ENCODE measurements at places on chromosomes 2 and 18.

DNA sequence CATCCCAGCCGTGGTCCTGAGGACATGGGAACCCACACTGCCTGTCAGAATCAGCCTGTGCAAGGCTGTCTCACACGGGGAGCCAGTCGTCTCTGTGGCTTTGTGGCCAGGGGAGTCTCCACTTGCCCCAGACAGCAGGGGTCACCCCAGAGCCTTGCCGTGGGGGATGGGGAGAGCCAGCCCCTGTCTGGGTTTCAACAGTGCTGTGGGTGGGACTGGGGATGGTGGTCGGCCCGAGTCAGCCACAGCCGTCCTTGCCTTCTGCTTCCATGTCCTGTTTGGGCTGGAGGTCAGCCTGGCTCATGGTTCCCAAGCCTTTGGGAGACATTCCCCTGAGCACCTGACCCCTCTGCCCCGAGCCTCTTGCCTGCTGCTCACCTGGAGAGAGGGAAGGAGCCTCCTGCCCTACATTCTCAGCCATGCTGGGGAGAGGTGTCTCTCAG, 19.6 kb downstream of the GPR35 start:
- no peak for DNase-seq

DNA sequence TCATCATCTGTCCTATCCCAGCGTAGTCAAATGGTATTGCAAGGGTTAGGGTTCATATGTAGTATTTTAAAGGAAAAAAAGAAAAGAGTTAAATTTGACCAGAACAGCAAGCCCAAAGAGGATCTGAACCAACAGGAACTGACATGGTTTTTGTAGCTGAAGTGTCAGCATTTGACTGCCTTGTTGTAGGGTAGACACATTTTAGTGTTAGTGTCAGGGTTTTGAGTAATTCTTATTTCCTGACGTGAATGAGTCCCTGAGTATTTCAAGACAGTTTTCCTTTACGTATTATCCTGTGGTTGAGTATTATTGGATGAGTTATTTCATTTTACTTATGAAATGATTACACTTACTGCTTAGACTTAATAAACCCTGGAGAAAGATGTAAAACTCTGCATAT, 173.3 kb upstream of the ZEB2 start:
- no peak for DNase-seq

DNA sequence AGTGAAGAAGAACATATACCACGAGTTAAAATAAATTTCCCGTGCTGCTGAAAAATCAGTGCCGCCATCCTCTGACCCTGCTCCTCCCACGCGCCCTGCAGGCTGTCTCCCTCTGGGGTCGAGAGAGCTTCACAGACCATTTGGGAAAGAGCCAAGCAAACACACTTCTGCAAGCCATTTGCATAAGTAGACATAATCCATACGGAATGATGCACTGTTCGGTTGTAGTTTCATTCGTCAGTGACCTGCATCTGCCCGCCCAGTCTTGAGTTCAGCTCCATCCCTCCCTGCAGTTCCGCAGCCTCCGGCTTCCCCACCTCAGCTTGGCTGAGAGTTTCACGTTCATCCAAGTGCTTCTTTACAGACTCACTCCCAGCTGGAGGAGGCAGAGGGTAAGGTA, 69.6 kb downstream of the TRAPPC12 start:
- DNase-seq: no peak

- peak; percentile 6 for DNase-seq
Measured at GRCh38 chr18:9066817-9067306, 35.6 kb upstream of the NDUFV2 start.

DNA sequence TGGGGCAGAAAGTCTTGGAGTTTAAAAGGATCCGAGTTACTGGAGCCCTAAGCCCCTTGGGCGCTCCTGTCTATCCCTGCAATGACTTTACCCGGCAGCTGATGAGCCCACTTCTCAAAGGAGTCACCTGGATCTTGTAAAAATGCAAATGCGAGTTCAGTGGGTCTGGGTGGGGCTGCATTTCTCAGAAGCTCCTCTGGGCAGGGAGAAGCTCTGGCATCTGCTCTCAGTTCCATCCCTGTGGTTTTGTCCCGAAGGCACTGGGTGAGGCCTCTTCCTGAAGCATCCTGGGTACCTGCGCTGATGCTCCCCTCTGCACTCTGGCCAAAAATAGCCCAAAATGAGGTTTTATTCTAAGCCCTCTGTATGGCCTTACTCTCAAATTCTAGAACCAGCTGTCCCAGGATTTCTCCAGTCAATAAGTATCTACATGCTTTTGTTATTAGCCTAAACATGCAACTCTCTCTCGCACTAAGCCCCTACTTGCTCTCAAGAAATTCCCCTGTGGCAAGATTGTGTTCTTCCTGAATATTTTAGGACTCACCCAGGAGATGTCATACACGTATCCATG, 167.8 kb upstream of the APCDD1 start:
- DNase-seq: no peak

- DNase-seq: no peak
Measured at GRCh38 chr2:181697126-181697525, 16.8 kb upstream of the NEUROD1 start.

GRCh38 chr2:70777450-70777849, 9.4 kb upstream of the ADD2 start:
- DNase-seq: no peak

DNA sequence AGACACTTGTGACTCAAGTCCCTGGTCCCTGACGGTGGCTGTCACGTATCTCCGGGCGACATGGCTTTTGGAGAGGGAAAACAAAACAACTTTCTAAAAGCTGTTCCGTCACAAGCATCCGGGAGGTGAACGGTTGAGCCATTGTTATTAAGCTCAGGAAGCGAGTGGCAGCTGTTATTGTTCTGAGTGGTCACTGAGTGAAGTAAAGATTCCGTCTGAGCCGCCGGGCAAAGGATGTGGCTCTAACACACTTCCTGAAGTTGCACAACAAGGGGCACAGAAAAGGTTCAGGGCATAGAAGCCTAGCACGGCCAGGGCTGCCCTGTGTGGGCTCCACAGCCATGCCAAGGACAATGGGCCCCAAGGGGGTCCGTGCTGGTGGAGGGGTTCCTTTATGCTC, 24.3 kb downstream of the INPP5D start:
- peak; percentile 87 for DNase-seq

DNA sequence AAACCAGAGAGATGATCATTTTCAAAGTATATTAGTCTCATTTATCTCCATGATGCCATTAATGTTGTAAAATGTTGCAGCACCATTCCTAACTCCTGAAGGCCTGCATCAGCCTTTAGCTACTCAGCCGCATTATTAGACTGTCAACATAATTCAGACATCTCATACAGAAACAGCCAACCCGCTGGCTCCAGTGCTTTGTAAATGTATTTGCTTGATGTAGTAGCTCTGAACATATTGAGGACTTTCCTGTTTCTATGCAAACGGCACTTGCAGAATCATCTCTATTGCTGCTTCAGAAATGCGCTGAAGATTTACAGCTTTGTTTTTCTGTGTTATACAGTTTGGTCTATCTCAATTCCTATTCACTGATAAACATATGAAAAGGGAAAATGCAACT, 372.2 kb downstream of the DSEL start:
- no peak for DNase-seq

- DNase-seq: no peak
Measured at GRCh38 chr2:99974682-99975375, 167.6 kb downstream of the AFF3 start.

DNA sequence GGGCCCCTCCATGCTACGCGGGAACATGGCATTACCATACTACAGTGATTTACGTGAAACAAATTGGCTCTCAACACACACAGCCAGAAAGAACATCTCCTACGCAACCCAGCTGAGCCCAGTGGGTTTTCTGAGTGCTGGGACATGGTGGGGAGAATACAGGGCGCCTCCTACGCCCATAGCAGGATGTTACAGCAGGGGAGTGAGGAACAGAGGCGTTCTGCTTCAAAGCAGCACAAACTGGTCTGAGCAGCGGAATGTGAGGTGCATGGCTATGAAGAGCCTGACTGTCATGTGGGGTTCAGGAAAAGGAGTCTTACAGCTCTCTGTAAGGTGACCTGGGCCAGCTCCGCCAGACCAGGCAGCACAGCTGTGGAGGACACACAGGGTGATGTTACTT, 108.6 kb upstream of the REV1 start:
- no peak for DNase-seq

GRCh38 chr2:239936838-239937581, 88.1 kb downstream of the NDUFA10 start:
- DNase-seq: peak; percentile 23

- DNase-seq: no peak
Measured at GRCh38 chr2:232574674-232575403, 24.4 kb downstream of the EIF4E2 start.

- DNase-seq: no peak
Measured at GRCh38 chr18:79899609-79900445, 51.6 kb downstream of the SLC66A2 start.

DNA sequence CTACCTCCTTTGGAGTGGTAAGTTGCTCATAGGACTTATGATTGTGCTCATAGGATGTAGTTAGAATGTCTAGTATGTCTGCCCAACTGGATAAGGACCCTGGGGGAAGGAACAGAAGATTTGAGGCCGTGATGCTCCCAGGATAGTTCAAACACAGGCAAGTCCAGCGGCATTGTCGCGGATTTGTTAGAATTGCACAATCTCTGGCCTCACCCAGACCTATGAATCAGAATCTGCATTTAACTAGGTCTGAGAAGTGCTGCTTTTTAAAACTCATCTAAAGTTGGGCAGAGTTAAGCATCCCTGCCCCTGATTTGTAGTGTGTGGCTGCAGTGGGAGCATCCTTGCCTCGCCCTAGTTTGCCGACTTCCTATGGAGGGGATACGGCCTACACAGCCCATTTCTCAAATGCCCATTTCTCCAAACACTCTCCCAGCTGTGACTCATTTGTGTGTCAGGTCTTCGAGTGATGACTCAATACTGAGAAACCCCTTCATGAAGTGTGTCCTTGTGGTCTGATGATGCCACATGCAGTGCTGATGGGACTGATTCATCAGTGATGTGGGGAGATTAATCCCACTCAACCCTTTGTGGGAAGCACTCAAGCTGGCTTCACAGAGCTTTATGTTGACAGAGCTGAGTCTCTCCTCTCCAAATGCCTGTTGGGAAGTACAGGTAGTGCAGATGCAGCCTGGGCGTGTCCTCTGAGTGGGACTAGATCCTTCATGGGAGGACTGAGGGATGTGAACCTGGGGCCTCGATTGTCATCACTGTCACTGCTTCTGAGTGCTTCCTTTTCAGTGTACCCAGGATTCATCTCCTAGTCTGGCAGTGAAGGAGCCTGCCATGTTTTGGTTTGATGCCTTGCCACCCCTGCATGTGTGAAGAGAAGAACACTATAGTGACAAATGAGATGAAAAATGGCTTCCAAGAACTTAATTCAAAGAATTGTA, 18.7 kb downstream of the SMIM21 start:
- no peak for DNase-seq

Measured in upper lobe of left lung (tissue), 6 donors.